ENCODE measurements at places on chromosomes 11 and 22.

- peak; percentile 88 for DNase-seq
Measured at GRCh38 chr11:31499576-31500178, 9.7 kb downstream of the IMMP1L start.

GRCh38 chr11:94740083-94741021 is 27.8 kb upstream of the AMOTL1 start:
- DNase-seq = peak; percentile 17

DNA sequence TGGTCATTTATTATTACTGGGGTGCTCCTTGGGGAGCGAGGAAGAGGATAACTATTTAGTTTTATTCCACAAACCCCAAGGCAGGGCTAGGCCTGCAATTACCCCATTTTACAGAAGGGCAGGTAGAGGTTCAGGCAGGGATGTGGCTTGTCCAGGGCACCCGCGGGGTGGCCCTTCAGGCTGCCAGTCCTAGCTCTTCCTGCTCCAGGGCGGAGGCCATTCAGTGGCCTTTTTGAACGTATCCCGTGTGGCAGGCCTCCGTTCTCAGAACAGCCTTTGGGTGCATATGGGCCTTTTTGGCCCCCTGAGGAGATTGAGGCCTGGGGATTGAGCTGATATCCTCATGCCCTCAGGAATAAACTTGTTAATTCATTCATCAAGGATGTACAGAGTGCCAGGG is 66.2 kb downstream of the MPPED1 start:
- DNase-seq = no peak

DNA sequence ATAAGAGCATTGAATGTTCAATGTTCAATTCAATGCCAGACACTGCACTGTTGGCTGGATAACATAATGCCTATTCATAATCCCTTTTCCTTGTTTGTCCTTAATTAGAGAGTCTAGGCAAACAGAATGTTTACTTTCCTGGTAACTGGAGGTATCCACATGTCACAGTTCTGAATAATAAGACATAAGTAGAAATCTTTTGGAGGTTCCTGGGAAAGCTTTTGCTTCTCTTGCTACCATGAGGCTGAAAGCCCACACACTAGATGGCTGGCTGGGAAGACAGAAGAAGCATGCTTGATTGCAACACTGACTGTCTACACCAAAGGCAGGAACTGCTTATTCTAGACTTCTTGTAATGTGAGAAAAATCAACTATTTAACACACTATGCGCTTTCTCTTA is 79.5 kb downstream of the GAB2 start:
- no peak for DNase-seq

DNA sequence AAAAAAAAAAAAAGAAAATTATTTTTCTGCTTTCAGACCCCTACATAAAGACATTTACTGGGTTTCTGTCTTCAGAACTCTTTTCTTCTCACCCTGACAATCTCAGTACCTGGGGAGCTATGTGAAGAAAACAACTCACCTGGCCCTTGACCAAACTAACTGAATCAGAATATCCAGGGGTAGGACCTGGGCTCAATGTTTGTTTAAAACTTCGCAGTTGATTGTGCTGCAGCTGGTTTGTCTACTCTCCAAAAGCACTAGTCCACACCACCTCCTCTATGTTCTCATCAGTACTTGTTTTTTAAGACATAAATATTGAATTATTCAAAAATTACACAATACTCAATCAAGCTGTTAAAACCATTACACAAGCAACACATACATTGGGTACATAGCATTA is 34.8 kb downstream of the EIF3F start:
- DNase-seq = no peak

GRCh38 chr11:72358466-72359405 is 75.6 kb downstream of the CLPB start:
- no peak for DNase-seq

DNA sequence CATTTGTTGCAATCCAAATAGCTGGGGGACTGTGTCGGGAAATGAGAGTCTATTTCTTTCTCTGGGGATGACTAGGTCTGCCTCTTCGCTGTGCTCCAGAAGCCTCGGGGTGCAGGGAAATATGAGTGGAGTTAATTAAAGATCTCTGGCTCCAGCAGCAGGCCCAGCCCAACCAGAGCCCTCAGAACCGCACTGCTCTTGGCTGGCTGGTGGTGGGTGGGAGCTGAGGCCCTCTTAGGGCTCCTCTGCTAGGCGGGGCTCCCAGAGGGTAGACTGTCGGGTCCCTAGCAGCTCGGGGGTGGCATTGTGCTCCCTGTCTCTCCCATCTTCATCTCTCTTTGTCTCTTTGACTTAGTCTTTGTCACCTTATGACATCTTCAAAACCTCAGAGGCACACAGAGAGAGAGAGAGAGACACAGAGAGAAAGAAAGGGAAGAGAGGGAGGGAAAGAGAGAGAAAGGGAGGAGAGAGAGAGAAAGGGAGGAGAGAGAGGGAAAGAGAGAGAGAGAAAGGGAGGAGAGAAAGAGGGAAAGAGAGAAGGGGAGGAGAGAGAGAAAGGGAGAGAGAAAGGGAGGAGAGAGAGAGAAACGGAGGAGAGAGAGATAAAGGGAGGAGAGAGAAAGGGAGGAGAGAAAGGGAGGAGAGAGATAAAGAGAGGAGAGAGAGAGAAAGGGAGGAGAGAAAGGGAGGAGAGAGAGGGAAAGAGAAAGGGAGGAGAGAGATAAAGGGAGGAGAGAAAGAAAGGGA is 20.2 kb downstream of the MPPED1 start:
- no peak for DNase-seq

DNA sequence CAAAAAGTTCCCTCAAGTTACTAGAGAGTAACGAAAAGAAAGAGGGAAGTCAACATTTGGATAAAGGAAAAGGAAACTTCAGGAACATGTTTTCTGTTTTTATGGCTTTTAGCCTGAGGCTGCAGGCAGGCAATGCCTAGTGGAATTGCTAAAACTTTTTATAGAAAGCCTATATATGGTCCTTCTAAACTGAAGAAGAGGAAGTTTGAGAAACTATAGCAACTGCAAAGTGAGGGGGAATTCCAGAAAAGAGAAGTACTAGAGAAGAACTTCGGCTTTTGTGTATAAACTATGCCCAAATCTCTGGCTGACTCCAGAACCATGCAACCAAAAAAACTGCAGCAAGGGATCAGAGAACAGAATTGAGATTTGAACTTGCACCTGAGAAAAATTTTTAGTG is 74.3 kb upstream of the ARHGAP42 start:
- DNase-seq = no peak

DNA sequence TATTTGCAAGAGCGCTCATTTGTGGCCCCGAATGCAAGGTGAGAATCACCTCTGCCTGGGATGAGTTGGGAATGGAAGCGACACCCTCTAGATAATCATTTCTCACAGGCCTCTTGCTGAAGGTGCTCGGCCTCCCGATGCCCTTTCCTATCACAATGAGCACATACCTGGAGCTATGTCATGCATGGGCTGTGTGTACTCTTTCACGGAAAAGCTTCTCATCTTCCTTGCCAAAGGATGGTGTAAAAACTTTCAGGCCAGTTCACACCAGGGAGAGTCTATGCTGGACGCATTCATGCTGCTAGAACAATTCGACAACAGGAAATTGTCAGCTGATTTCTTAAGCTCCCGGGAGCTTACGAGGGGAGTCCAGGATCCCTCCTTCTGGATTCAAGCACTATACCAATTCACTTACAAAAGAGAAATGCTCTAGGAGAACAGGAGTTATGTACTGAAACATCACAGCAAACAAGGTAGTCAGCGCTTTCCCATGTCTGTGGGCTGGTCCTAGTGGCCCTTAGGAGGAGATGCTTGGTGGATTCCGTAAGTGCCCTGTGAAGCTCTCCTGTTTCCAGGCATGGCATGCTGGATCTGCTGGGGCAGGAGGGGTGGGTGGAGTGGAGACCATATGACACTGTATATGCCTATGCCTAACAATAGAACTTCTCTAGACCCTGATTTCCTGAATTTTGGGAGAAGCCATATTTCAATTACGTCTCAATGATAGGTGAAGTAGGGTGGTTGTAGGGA is 53.1 kb upstream of the B3GAT1 start:
- no peak for DNase-seq
